ENCODE measurements at places on chromosomes 2 and 18. TPM values are rescaled to one million over a fixed set of nuclear protein-coding genes. Genes with fewer than 3 reads are reported as not detected.

The SP5 gene
- total RNA-seq, result not detected

The RAX gene
- not detected for total RNA-seq

The HDHD2 gene
- total RNA-seq, result 28.8 TPM

The ARHGEF4 gene
- 0.43 TPM for total RNA-seq

The STAT4 gene
- total RNA-seq, result 71.7 TPM

The LONRF2 gene
- total RNA-seq, result 0.25 TPM

The SP9 gene
- not detected for total RNA-seq

The DBI gene
- 99.8 TPM for total RNA-seq
